NCI-H510A (cell line): ENCODE measurements at places on chromosomes 12 and 14.

DNA sequence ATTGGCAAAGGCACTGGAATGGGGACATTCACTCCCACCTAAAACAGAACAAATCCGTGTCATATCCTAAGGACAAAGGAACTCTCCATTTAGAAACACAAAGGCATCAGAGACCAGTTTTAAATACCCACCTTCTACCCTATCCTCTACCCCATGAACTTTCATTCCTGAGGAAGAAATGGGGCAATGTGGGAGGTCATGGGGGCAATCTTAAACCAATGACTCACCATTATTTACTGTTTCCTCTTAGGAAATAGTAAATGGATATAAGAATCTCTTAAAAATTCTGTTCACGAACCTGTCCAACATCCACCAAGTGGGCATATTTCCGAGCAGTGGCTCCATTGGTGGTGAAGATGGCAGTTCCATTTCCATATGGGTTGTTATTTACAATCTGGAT lies 19.4 kb downstream of the ALDH6A1 start:
- no peak for DNase-seq

DNA sequence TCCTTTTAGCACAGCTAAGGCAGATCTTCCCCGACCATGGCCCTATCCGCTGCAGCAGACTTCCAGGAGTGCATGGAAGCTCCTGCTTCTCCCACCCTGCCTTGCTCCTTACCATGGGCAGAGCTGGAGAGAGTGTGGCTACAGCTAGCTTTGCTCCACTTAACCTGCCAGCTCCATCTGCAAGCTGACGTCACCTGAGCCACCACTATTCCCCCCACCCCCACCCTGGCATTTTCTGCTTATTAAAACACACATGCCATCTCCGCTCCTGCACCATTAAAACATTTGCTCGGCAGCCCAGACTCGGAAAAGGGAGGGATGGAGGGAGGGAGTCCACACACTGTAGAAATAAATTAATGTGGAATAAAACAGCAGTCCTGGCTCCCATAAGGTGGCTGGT lies 67.8 kb downstream of the TUNAR start:
- DNase-seq = no peak

DNA sequence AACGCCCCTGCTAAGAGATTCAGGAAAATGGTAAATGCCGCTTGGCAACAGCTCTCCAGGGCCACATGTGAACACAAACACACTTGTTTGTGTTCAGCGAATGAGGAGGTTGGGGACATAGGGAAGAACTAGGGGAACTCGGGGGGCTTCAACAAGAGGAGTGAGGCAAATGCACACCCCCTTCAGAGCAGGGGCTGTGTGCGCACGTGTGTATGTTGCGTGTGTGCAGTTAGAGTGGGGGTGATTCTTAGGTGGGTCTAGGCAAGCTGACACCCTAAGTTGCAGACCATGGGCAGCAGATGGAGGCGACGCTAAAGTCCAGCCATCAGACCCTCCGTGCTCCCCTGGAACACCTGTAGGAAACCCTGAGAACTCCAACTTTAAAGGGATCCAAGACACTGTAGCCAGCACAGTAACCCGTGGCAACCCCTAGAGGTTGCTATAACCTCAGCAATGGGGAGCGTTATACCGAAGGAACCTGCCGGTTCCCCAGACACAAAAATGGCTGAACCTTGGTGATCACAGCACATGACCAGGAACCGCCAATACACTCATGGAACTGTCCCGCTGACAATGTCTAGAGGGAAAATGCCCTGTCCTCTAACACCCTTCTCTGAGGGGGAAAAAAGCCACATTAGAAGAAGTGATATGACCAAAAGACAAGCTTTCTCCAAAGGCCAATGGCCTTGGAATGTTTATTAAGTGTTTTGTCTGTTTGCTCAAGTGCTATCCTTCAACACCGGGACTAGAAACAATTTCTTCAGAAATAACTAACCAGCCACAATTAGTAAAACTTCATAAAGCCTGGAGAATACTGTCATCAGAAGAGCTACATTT lies 86.5 kb upstream of the CEP83 start:
- no peak for DNase-seq

GRCh38 chr12:107474639-107475539 lies 210.7 kb upstream of the PWP1 start:
- DNase-seq = no peak

DNA sequence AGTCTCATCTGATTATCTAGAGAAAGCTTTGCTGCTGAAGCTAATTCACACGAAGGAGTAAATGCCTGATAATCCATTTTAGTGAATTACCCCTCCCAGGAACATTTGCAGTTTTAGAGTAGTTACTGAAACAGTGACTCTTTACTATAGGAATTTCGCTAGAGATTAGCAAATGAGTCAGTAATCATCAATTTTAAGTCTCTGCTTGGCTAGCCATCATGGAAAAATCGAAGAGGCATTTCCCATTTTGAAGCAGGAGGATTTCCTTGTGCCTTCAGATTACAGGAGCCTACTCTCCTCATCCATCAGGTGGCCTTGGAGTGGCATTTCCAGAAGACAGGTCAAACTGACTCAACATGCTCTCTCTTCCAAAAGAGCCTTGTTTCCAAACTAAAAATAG lies 154.5 kb downstream of the EGLN3 start:
- no peak for DNase-seq

DNA sequence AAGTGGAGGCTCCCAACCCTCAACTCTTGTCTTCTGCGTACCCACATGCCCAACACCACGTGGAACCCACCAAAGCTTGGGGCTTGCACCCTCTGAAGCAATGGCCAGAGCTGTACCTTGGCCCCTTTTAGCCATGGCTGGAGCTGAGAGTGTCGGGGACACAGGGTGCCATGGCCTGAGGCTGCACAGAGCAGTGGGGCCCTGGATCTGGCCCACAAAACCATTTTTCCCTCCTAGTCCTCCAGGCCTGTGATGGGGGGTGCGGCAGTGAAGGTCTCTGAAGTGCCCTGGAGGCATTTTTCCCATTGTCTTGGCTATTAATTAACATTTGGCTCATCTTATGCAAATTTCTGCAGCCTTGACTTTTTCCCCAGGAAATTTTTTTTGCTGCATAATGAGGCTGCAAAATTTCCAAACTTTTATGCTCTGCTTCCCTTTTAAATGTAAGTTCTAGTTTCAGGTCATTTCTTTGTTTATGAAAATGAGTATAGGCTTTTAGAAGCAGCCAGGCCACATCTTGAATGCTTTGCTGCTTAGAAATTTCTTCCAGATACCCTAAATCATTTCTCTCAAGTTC lies 18.7 kb upstream of the ASPG start:
- no peak for DNase-seq
